ENCODE measurements at places on chromosomes 5 and 9. TPM values are rescaled to one million over a fixed set of nuclear protein-coding genes. Genes with fewer than 3 reads are reported as not detected.

DNA sequence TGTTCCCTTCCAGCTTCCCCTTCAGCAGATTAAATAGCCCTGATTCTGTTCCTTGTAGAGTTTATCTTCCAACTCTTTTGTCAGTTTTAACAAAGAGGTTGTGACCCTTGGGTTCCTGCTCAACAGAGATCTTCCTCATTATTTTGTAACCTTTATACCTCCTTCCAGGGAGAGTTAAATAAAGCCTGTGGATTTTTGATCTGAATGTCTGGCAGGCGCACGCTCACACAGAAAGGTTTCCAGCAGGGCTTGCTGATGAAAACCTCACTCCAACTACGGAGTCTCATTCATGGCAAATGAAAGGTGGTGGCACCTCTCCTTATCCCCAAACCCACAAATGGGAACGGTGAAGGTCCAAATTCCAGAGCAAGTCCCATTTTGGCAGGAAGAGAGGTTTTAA, 129.0 kb downstream of the SREK1 start:
- DNase-seq = no peak

DNA sequence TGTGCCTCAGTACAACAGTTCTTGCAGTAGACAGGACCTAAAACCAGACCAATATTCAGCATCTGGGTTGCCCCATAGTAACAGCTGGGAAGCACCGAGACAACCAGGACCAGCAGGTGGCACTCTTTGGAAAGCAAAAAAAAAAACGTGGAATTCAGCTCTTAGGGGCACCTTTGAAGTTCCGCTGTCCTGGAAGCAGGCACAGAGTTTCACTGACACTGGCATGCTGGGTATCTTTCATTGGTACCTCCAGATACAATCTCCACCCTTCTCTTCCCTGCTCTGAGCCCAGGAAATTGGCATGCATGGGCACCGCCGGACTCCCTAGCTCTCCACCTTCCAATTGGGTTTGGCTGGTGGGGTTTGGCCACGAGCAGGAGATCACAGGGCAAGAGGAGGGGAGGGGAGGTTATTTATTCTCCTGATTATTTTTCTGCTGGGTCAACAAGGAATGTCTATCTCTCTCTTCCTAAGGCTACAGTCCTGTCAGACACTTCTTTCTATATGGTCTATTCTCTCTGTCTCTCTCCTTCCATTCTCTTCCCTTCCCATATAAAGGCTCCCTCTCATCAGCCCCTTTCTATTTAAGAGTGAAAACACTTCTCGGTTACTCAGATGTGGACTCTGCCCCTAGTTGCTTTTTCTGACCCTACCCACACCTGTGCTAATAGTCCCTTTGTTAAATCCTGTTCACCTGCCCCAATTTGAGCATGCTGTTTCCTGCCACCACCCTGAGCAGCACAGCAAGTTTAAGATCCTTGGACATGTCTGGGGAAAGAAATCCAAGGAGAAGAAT, 1.9 kb upstream of the IDNK start:
- DNase-seq = no peak

GRCh38 chr5:14410394-14411201, 171.0 kb upstream of the OTULINL start:
- DNase-seq = no peak

The C7 gene
- 1.4 TPM for total RNA-seq

The PHF24 gene
- not detected for total RNA-seq
